ENCODE measurements at places on chromosomes 13 and 19.

- no peak for DNase-seq
These were observed 13.9 kb downstream of the LILRA5 start for GRCh38 chr19:54299126-54299498.

GRCh38 chr13:44148159-44148914 lies 225.3 kb upstream of the SERP2 start:
- no peak for DNase-seq

DNA sequence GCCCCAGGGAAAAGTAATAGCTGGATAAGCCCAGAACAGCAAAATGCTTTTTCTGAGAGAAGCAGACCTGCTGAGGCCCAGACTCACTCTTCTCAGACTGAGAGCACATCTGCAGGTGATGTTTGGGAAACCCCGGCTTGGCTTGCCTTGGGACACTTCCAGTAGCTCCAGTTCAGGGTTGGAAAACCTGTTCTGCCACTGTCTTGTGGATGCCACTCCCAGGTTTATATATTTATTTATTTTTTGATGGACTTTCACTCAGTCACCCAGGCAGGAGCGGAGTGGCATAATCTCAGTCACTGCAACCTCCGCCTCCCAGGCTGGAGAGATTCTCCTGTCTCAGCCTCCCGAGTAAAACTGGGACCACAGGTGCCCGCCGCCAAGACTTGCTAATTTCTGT lies 8.0 kb upstream of the SMARCA4 start:
- DNase-seq: no peak

- no peak for DNase-seq
These were observed 199.1 kb downstream of the DCT start for GRCh38 chr13:94280349-94280748.

DNA sequence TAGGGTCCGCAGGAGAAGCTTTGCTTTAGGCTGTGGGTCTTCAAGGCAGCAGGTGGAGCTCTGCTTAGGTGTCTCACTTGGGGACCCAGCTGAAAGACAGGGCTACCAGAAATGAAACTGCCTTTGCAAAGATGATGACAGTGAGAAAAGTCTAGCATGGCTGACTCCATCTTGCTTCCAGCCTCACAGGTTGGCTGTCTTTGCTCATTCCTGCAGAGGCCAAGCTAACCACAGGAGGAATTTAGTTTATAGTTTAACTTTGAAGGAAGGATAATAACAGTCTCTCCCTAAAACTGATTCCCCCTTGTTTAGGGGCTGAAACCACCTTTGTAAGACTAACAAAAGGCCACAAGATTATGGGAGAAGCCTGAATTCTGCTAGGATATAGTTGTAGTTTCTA lies 252.4 kb downstream of the UQCRFS1 start:
- DNase-seq: no peak

- DNase-seq: no peak
These were observed 7.0 kb upstream of the HSPH1 start for GRCh38 chr13:31168736-31169135.

GRCh38 chr19:29483641-29483920 lies 42.2 kb upstream of the VSTM2B start:
- no peak for DNase-seq

GRCh38 chr13:46575818-46576221 lies 22.9 kb downstream of the LRCH1 start:
- DNase-seq: no peak

DNA sequence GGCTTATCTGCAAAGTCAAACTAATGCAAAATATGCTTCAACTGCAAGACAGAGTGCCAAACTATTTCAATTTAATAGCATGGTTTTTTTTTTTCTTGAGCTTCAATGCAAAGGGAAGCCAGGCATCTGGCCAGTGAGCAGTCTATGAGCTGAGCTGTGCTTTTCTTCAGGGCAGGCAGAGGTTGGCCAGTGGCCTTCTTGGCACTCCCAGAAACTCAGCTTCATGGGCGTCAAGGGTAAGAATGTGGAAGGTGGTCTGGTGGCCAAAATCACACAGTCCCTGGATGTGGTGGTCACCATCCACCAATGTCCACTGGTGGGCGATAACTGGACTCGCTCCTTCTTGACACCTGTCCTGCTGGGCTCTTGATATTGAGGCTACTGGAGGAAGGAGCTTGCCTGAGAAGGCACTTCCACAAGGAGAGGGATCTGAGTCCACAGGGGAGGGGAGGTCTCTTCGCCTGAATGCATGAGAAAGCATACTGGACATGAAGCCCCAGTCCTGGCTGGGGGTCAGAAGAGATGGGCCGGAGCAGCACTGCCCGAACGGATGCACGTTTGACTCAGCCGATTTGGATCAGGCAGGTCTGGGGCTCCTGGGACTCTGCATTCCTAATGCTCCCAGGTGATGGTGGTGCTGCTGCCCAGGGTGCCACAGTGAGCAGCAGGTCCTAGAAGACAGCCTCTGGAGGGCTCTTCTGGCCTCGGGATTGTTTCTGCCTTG lies 17.1 kb downstream of the COL4A2 start:
- DNase-seq: no peak
